Iris pigment epithelial cell (primary cell): ENCODE measurements at places on chromosomes 6 and 20.

DNA sequence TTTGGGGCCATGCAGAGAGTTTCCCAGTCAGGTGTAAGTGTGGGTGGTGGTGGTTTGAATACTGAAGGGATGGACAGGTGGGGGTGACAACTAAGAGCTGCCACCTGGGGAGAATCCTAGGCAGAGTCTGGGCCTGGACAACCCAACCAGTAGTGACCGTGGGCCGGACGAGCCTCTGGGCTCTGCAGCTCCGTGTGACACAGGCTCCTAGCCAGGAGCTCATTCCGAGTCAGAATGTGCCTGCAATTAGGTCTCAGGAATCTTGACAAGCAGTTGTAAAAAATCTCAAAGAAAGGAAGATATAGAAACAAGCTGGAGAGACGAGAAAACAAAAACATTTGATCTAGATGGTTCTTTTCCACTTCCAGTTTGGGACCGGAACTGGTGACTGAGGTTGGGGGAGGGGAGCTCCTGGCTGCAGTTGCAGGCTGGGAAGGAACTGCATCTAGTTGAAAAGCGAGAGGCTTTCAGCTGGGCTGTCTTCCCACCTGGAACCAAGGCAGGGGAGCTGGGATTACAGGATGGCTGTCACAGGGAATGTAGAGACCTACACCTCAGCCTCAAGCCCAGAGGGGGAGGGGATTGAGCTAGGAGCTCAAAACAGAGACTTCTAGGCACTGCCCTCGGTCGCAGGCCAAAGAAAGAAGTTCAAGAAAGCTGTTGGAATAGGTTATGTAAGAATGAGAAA, 156.9 kb downstream of the PAX1 start:
- no peak for DNase-seq

- DNase-seq = peak; percentile 73
Measured at GRCh38 chr6:108609276-108609769, 48.6 kb downstream of the FOXO3 start.

DNA sequence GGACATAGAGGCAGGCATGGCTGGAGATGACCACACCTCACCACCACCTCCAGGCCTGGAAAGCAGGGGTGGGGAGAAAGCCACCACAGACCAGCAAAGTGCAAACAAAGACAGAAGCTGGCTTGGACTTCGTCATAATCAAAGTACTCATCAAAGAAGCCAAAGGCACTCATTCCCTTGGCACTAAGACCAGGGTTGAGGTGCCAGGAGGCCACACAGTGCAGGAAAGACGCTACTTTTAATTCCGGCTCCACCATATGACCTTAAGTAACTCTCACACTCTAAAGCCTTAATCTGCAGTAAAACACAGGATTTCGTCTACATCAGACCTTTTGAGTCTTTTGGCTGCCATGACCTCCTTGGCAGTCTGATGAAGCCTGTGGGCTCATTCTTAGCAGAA, 123.1 kb downstream of the HIVEP2 start:
- DNase-seq = no peak

GRCh38 chr20:49207076-49207475, 12.1 kb upstream of the DDX27 start:
- no peak for DNase-seq

DNA sequence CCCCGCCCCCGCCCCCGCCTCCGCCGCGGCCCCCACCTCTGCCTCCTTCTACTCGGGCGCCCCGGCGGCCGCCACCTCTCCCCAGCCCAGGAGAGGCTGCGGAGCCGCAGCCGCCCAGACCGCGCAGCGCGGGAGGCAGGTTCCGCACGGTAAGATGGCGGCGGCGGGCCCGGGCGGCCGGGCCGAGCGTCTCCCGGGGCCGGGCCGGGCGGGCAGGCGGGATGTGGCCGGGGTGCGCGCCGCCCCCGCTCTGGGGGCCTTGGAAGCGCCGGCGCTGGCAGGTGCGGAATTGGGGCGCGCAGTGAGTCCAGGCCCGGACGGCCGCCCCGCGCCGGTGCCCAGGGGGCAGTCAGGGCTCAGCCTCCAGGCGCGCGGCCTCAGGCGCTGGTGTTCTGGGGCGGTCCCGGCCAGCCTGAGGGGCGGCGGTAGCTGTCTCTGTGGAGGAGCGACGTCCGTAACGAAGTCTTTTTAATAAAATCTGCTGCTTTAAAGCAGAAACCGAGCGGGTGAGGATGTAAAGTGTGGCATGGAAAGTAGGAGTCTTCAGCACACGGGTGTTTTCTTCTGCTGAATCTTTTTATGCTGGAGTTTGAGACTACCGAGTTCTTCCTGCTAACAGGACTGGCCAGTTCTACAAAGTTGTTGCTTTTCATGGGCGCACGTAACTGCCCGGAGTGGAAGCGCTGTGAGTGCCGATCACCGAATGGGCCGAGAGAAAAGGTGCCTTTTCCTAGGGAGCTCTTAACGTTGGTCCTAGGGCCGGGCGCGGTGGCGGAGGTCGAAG, at the start of gene GID8:
Gene GID8, plus strand, starts transcription at position 43 of the 784 bp plus-strand sequence. CDS start 3,356 bp downstream, outside the sequence.
- DNase-seq = peak; percentile 60

DNA sequence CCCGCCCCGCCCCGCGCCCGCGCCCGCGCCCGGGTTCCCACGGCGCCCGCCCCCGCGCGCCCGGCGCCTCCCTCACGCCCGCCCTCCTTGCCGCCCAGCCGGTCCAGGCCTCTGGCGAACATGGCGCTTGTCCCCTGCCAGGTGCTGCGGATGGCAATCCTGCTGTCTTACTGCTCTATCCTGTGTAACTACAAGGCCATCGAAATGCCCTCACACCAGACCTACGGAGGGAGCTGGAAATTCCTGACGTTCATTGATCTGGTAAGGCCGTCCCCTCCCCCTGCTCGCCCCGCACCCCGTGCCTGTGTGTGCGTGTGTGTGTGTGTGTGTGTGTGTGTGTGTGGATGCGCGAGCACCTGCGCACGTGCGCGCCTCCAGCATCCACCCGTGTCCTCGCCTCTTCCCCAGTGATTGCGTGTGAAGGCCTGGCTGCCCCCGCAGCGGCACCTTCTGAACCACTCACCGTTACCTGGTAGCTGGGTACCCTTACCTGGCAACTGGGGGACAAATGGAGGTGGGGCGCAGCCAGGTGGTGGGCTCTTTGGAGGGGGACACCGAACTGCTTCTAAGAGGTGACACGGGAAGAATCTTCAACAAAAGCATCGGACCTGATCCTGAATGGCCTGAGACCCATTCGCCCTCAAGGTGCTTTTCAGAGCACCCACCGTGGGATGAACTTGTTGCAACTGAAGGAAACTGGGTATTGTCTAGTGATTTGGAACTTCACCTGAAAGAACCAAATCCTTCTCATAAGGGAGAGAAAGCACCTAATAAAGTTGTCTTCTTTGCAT, at the start of gene AIG1:
Gene AIG1, plus strand, starts transcription at position 84 of the 791 bp plus-strand sequence. Its CDS starts 37 bp downstream, at position 121.
- DNase-seq = no peak

GRCh38 chr6:6407071-6407741, 86.7 kb upstream of the F13A1 start:
- DNase-seq = no peak

GRCh38 chr20:48723308-48724264, 104.2 kb downstream of the PREX1 start:
- peak; percentile 15 for DNase-seq

- DNase-seq = peak; percentile 86
Measured at GRCh38 chr6:132161283-132161682, 210.1 kb upstream of the CCN2 start.

DNA sequence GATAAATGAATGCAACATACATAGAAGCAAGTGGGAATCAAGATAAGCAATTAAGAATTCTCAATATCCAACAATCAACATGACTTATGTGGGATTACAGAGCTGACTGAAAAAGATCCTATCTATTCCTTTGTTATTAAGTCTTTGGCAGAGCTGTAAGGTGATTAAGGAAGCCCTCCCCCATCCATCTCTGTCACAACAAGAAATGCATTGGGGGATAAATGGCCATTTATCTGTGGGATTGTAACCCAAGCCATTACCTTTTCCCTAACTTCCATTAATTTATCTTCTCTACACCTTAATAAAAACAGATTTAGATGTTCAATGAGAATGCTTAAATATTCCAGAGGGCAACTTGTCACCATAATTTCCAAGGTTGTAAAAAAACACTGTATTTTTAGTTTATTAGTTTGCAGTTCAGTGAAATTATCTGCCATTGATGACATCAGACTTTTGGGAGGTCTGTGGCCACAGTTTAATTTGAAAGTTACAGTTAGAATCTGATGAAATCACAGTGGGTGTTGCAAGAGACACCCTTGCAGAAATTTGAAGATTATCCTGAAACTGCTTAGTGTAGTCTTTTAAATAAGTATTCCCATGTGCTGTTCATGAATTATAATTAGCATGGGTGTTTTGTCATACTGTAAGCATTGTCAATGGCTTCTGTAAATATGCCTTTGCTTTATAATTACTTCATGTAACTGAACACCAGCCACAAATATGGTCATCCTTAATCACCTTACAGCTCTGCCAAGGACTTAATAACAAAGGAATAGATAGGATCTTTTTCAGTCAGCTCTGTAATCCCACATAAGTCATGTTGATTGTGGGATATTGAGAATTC, 49.4 kb upstream of the FYN start:
- peak; percentile 63 for DNase-seq

GRCh38 chr6:118207947-118208346, 300.9 kb downstream of the SLC35F1 start:
- DNase-seq = no peak
